ENCODE measurements at places on chromosomes 2 and 18.

DNA sequence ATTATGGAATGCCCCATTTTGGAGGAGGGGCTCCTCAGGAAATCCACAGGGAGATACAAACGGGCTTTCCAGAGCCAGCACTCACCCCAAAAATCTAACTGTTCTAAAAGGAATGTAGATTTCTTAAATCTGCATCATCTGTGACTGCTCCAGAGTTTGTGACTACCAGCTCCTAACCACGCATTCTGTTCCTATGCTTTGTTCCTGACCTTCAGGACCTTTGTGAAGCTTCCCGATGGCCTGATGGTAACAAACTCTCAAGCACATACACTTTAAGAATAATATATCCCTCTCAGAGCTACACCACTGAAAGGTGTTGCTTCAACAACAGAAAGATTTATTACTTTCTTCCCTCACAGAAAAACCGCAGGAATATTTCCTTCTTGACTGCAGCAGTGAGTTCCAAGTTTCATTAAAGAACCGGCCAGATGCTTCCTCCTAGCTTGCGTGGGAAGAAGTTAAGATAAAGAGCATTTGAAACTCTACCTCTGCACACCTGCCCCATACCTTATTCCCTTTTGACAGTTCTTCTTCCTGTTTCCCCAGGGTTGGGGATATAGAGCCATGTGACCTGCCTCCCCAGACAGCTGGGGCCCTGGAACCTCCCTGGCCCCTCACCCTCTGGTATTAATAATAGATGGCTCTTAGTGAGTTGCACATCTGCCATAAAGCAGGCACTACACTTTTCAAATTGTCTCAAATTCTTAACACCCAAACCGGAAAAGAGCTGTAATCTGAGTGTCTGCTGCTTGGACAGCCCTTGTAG, 40.2 kb upstream of the EML4 start:
- no peak for DNase-seq

DNA sequence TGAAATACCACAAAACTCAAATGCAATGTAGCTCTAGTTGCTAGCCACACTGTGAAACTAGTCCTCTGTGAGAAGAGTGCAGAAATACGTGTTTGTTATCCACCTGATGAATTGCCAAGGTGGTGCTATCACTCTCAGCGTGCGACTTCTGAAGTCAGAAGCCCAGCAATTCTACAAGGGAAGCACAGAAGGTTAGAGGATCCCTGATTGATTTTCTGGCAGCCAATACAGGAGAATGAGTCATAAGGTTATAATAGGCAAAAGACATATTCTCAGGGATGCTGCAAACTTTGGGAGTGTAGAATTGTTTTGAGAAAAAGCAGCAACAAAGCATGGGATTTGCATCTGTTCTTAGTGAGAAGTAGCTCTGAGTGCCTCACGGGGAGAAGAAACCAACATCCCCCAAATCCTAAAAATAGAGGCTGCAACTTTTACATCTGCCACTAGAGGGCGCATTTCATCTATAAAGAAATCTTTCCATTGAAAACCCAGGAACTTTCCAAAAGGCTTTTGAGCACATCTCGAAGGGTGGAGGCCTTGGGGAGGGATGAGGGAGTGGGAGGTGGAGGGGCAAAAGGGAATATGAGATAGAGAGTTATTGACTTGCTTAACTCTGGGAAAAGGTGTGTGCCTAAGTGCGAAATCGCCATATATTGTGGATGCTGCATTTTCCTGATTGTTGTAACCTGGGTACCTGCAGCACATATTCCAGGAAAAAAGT, 78.0 kb downstream of the TMEM182 start:
- DNase-seq, result no peak

DNA sequence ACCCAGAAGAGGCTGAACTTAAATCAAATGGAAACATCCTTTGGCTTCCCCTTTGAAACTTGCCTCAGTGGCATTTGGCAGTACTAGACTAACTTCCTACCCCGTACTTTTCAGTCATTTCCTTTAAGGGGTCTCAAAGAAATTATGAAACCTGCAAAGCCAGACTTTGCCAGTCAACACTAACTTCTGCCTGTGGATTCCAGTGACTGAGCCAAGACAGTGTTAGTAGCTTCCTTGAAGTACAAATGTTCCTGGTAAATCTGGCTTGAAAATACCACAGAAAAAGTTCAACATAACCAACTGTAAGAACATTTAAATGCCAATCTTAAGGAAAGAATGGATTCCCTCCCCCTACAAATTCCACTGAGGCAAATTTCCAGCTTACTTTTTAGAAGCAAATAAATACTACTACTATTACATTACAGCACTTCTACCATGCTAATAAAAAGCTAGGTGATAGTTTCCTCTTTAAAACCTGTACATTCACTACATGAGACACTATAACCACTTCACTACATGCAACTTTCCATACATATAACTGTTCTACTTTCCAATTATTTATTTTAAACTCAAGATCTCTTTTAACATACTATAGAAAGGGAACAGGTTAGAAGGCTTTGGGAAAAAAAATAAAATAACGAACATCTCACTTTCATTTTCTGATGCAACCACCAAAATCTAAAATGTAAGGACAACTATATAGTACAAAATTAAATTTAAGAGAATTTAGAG, 2.4 kb downstream of the PELI1 start:
- DNase-seq, result no peak

DNA sequence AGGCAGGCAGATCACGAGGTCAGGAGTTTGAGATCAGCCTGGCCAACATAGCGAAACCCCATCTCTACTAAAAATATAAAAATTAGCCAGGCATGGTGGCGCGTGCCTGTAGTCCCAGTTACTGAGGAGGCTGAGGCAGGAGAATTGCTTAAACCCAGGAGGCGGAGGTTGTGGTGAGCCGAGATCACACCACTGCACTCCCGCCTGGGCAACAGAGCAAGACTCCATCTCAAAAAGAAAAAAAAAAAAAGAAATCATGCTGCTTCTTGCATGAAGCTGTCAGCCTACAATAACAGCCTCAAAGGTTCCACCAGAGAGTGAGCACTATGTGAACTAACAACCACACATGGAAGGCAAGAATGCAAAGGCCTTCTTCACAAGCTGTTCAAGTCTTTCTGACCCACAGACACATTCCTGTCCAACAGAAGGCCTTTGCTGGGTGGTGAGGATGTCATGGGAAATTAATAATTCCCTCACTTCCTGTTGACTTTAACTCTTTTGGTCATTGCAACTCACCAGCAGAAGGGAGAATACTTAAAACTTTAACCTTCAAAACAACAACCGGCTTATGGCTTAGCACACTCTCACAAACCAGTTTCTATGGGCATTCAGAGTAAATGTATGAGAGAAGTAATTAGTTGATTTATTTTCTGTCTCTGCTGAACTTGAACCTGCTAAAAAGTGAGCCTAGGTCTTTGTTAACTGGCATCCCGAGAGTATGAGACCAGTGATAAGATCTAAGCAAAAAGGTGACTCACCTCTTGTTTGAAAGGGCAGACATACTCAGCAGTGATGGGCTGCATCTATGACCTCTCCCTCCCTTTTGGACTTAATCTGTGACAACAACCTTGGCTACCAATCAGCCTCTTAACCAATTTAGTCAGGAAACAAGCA, 11.8 kb downstream of the PLEKHM3 start:
- no peak for DNase-seq

DNA sequence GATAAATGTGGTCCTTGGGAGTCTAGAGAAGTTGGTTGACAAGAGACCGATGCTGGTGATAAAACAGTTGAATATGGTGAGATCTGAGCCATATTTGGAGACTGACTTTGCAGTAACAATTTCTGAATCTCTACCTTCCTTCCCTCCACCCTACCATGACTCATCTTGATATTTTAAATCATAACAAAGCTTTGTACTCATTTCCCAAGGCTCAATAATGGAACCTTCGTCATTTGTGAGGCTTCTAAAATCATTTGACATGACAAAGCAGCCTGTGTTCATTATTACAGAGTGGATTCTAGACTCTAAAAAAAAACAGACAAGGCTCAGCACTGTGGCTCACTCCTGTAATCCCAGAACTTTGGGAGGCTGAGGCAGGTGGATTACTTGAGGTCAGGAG, 38.5 kb upstream of the PDCL3 start:
- DNase-seq, result no peak

GRCh38 chr18:44482761-44483160, 197.9 kb upstream of the SETBP1 start:
- no peak for DNase-seq

- DNase-seq, result no peak
These were observed 22.7 kb downstream of the NOSTRIN start for GRCh38 chr2:168825126-168825525.

DNA sequence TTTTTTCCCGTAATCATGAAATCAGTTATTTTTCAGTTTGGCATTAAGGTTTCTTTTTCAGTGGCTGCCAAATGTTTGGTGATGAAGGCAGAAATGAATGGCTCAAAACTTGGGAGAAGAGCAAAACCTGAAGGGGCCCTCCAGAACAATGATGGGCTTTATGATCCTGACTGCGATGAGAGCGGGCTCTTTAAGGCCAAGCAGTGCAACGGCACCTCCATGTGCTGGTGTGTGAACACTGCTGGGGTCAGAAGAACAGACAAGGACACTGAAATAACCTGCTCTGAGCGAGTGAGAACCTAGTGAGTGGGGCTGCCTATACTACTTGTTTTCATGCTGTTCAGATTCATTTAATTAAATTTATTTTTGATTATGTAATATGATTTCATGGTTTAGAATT, 29.2 kb upstream of the MSH2 start:
- no peak for DNase-seq

DNA sequence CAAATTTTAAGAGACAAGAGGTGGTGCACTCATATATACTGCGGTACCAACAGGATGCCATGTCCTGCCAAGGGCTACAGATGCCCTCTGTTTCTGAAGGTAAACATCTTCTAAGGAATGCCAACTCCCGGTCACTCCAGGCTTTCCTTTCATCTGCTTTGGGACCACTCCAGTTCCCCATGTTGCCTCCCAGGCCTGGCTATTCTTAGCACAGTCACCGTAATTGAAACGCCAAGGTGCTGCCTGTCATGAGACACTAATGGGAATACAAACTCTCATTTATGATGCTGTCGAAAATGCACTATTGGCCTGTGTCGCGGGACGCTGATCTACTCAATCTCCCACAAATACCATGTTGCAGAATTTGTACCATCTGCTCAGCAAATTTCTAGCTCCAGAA, 79.6 kb downstream of the KLF7 start:
- DNase-seq, result no peak

DNA sequence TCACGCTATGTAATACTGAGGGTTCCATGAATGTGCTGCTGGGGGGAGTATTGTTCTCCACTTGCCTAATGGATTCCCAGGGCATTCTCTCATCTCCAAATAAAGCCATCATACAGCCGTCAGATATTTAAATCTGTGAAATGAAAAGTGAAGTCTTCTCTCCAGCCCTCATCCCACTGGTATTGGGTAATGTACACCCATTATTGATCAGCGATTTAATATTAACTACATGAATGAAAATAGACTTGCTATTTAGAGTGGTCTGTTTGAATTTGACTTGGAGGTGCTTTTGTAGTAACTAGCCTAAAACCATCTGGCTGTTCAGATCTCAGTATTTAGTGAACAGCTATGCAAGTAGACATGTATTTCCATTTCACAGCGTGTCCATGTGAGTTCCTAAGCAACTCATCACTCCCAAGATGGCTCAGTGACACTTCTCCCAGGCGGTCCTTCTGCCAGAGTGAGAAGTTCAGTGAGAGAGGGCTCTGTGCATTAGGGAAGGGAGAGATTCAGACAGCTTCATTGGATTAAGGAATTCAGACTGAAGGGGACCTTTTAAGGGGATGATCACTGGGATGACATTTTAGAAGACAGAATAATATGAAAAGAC, 140.7 kb downstream of the WDSUB1 start:
- DNase-seq, result no peak

DNA sequence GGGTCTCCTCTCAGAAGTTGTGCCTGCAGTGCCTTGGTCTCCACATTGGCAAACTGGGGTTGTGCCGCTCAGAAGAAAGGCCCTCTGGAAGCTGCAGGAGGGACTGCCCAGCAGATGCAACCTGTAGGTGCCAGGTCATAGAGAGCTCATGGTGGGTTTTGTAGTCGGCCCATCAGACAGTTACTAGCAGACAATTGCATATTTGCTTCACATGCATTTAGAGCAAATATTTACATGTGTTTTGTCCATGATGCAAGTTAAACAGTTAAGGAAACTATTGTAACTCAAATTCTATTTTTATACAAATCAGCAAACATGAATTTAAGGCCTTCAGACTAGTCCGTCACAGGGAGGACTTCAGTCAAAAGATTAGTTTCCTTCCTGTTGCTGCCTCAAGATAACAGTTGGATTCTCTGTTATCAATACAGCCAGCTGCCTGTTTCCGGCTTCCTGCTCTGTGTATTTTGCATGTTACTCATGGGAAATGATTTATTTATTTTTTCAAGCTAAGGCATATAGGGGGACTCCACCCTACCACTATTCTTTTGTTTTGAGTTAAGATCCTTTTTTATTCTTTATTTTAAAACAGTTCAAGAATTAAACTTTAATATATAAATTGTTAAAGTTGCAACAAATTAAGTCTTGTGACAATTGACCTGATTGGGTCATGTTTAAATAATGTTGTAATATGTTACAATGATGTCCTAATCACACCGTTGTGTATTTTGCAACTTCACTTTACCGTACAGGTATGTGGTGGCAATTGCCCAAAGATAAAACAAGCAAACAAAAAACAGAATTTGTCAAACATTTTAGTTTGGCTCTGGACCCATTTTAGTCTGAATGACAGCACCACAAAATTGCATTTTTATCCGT, 133.5 kb downstream of the SPTBN1 start:
- DNase-seq, result no peak

GRCh38 chr18:52914148-52914547, 574.2 kb downstream of the DCC start:
- no peak for DNase-seq

- no peak for DNase-seq
These were observed 104.4 kb downstream of the TANC1 start for GRCh38 chr2:159072795-159073194.

GRCh38 chr2:217103752-217104545, 244.1 kb upstream of the TNP1 start:
- DNase-seq, result no peak

DNA sequence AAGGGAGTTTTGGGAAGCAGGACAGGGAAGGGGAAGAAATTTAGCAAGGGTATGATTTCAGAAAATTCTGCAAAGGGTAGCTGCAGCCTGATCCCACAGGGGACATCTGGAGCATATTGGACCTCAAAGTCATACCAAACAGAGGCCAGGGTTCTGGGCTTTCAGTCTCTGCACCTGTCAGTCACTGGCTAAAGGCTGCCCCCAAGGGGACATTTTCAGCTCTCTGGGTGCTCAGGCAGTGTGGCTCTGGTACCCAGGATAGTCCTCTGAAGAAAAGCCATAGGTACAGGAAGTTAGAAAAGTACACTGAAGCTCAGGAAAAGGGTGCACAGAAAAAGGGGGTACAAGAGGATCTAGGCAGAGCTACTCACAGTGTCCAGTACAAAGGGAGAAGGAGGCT, 149.2 kb downstream of the INSIG2 start:
- no peak for DNase-seq

DNA sequence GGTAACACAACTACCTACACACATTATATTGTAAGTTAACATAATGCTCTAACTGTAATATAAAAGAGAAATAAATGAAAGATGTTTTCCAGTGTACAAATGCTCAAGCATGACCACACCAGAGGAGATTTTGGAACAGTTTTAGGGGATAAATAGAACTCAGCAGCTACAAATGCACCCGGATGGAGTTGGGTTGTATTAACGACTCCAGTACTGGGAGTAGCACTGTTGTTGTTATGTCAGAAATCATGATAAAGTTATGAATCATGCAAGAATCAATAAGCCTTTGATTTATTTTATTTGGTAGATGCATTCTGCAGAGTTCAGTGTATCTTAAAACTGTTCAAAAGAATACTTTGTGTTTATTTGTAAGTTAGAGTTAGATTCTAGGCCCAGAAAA, 126.9 kb downstream of the MAP3K20 start:
- no peak for DNase-seq

GRCh38 chr2:134203175-134203574, 50.7 kb upstream of the MGAT5 start:
- no peak for DNase-seq
